ENCODE measurements at places on chromosomes 2 and 18. TPM values are rescaled to one million over a fixed set of nuclear protein-coding genes. Genes with fewer than 3 reads are reported as not detected.

DNA sequence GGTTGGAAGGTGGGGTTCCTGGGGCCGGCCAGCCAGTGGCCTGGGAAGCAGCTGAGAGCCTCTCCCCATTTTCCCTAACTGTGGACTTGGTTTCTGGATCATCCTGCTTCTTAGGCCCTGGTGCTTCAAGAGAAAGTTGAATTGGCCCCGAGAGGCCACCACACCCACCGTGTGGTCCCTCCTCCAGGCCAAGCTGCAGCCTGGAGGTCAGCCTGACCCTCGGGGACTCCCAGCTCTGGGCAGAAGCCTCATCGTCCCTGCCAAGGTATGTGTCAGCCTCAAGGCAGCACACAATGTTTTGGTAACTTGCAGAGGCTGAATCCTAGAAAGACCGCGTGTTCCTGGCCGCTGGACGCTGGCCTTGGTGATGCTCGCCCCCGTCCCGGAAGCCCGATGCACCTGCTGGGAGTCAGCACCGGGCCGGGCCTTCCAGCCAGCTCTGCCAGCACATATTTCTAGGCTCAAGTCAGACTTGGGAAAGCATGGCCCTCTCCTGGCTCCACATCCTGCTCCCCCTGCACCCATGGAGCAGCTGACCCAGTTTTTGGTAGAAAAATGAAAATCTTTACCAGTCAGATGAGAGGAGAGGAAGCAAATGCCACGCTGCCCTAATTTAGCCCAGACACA, 72.6 kb downstream of the ACTR2 start:
- peaks cover 7% of the 10 kb centered on the region for H3K4me1 ChIP-seq
- DNase-seq, result peak; percentile 90
- no peaks in the 10 kb centered on the region for H3K27me3 ChIP-seq

Gene C2orf15
- total RNA-seq, result not detected

GRCh38 chr2:144666032-144666431, 146.1 kb upstream of the ZEB2 start:
- no peak overlapping the region for H3K4me3 ChIP-seq
- no peaks in the 10 kb centered on the region for H3K36me3 ChIP-seq
- no peak for DNase-seq
- no peaks in the 10 kb centered on the region for H3K27me3 ChIP-seq
- H3K27ac ChIP-seq, result no peak overlapping the region

DNA sequence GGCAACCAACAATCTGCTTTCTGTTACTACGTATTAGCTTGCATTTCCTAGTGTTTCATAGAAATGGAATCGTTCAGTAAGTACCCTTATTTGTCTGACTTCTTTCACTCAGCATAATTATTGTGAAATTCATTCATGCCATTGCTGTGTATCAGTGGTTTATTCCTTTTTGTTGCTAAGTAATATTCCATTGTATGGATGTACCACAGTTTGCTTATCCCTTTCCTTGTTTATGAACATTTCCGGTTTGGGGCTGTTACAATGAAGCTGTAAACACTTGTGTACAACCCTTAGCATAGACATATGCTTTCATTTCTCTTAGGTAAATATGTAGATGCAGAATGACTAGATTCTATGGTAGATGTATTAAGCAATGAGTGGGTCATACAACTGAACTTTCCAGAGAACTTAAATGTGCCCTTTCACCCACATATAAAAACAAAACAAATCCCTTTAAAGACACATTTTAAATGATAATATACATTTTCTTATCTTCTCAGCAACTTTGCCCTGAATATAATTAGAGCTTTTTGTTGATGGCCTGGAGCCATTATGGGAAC, 21.9 kb downstream of the FER1L5 start:
- no peaks in the 10 kb centered on the region for H3K27me3 ChIP-seq
- no peaks in the 10 kb centered on the region for H3K4me1 ChIP-seq
- no peaks in the 10 kb centered on the region for H3K36me3 ChIP-seq
- no peak overlapping the region for H3K4me3 ChIP-seq
- no peak for DNase-seq

Gene ATOH8
- total RNA-seq, result 68.5 TPM

Gene FOSL2
- 260 TPM for total RNA-seq

- DNase-seq, result no peak
- H3K4me1 ChIP-seq, result no peaks in the 10 kb centered on the region
- no peaks in the 10 kb centered on the region for H3K27me3 ChIP-seq
- peaks cover 7% of the 10 kb centered on the region for H3K36me3 ChIP-seq
- H3K4me3 ChIP-seq, result no peak overlapping the region
Observed at GRCh38 chr2:17736989-17737388, 16.6 kb downstream of the SMC6 start.

GRCh38 chr2:160224060-160224459, 24.0 kb upstream of the ITGB6 start:
- H3K4me1 ChIP-seq, result no peaks in the 10 kb centered on the region
- H3K4me3 ChIP-seq, result no peak overlapping the region
- no peak for DNase-seq
- H3K27me3 ChIP-seq, result no peaks in the 10 kb centered on the region

DNA sequence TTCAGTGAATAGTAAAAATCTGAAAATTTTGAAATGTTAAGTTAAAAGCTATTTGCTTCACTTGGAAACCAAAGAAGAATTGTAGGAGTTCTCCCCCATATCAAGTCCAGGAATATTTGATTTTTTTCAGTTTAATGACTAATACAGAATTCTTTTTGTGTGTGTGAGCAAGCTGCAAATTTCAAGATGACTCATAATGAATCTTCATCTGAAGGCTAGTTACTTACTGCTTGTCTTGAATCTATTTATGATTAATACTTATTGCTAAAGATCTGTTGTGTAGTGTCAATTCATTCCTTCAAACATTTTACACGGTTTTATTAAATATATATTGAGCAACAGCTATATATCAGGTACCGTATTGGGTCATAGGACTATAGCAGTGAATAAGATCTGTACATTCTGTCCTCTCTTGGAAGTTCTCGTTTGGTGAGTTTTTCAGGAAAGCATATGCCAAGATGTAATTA, 47.8 kb upstream of the CAVIN2 start:
- no peaks in the 10 kb centered on the region for H3K4me1 ChIP-seq
- no peak for DNase-seq
- no peaks in the 10 kb centered on the region for H3K27me3 ChIP-seq
- no peaks in the 10 kb centered on the region for H3K36me3 ChIP-seq
- H3K27ac ChIP-seq, result no peak overlapping the region
- no peak overlapping the region for H3K4me3 ChIP-seq

- no peaks in the 10 kb centered on the region for H3K27me3 ChIP-seq
- no peak overlapping the region for H3K27ac ChIP-seq
- no peaks in the 10 kb centered on the region for H3K4me1 ChIP-seq
- peaks cover 6% of the 10 kb centered on the region for H3K36me3 ChIP-seq
- no peak for DNase-seq
Observed at GRCh38 chr2:69997015-69997830, 35.8 kb upstream of the ASPRV1 start.

Gene YIPF4
- 35.4 TPM for total RNA-seq

GRCh38 chr2:174247474-174248186, 702 bp downstream of the OLA1 start:
- no peaks in the 10 kb centered on the region for H3K4me1 ChIP-seq
- peak overlapping the region; percentile 27 for H3K4me3 ChIP-seq
- H3K27ac ChIP-seq, result peak overlapping the region; percentile 65
- H3K27me3 ChIP-seq, result no peaks in the 10 kb centered on the region
- DNase-seq, result no peak
- H3K36me3 ChIP-seq, result no peaks in the 10 kb centered on the region

- peaks cover 2% of the 10 kb centered on the region for H3K4me1 ChIP-seq
- H3K36me3 ChIP-seq, result no peaks in the 10 kb centered on the region
- no peak for DNase-seq
Observed at GRCh38 chr2:189834059-189834458, 49.8 kb downstream of the PMS1 start.

- no peaks in the 10 kb centered on the region for H3K4me1 ChIP-seq
- no peak overlapping the region for H3K27ac ChIP-seq
- H3K27me3 ChIP-seq, result no peaks in the 10 kb centered on the region
- peaks cover 2% of the 10 kb centered on the region for H3K36me3 ChIP-seq
- no peak for DNase-seq
Observed at GRCh38 chr2:15260835-15261234, 300.3 kb downstream of the NBAS start.

DNA sequence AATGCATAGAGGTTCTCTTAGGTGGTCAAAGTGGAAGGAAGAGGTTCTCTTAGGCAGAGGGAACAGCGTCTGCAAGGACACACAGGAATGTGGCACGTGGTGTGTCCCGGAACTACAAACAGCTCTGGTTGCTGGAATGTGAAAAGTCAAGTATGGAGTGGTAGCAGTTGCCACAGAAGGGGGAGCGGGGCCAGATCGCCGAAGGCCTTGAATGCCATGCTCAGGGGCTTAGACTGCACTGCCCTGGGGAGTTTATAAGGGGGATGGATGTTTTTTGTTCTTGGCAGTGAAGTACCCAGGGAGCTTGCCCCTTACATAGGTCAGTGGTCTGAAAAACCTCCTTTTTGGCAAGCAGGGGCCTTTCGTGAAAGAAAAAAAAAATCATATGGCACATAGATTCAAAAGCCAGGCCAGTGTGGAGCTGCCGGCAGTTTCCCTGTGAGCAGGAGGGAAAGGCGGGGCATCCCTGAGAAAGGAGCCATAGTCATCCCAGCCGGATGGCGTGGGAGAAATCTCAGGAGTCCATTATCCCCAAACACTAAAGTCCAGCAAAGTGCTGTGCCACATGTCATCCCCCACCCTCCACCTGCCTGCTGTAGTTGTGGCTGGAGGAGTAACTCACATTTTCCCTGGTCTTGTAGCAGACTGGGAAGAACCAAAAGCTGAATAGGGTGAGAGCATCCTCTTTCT, 45.4 kb downstream of the GORASP2 start:
- no peaks in the 10 kb centered on the region for H3K36me3 ChIP-seq
- no peak for DNase-seq
- no peak overlapping the region for H3K4me3 ChIP-seq
- H3K27me3 ChIP-seq, result no peaks in the 10 kb centered on the region
- no peak overlapping the region for H3K27ac ChIP-seq

- no peak overlapping the region for H3K27ac ChIP-seq
- H3K4me3 ChIP-seq, result no peak overlapping the region
- H3K4me1 ChIP-seq, result no peaks in the 10 kb centered on the region
Observed at GRCh38 chr2:42562474-42563144, 5.8 kb upstream of the MTA3 start.

DNA sequence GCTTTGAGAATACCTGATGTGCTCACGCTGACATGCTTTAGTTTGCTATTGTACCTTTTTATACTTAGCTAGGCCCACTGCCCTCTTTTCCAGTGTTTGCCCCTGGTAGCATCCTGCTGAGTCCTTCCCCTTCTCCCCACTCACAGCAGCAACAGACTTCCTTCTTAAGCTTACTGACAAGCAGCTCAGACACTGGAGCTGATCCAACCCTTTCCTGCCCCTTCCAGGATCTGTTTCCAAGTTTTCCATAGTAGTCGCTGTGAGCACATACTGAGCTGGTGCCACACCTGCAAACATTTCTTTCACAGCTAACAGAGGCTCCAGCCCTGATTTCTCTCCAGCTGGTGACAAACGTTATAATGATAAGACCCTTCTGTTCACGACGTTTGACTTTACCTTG, 991.4 kb upstream of the CELF4 start:
- no peaks in the 10 kb centered on the region for H3K36me3 ChIP-seq
- no peaks in the 10 kb centered on the region for H3K27me3 ChIP-seq

- H3K4me1 ChIP-seq, result no peaks in the 10 kb centered on the region
- peaks cover 2% of the 10 kb centered on the region for H3K27me3 ChIP-seq
- DNase-seq, result no peak
- H3K4me3 ChIP-seq, result no peak overlapping the region
- H3K27ac ChIP-seq, result no peak overlapping the region
Observed at GRCh38 chr18:59395226-59396175, 36.4 kb upstream of the LMAN1 start.

DNA sequence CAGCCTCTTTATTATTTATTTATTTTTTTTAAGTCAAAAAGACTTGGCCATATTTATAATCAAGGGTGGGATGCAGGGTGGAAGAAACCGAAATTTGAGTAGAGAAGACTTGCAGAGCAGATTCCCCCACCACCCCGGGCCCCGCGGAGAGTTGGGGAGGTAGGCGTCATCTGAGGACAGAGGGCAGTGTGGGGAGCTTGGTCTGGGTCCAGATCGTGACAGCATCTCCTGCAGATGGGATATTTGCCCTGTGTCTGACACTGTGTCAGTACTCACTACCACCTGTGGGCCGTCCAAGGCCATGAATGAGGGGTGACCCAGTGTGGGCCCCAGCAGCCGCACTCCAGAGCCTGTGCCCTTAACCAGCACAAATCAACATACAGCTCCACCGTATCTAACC, 10.5 kb upstream of the PRELID3A start:
- H3K27me3 ChIP-seq, result no peaks in the 10 kb centered on the region
- DNase-seq, result no peak
- no peak overlapping the region for H3K4me3 ChIP-seq
- H3K36me3 ChIP-seq, result no peaks in the 10 kb centered on the region
- H3K4me1 ChIP-seq, result no peaks in the 10 kb centered on the region
- no peak overlapping the region for H3K27ac ChIP-seq

DNA sequence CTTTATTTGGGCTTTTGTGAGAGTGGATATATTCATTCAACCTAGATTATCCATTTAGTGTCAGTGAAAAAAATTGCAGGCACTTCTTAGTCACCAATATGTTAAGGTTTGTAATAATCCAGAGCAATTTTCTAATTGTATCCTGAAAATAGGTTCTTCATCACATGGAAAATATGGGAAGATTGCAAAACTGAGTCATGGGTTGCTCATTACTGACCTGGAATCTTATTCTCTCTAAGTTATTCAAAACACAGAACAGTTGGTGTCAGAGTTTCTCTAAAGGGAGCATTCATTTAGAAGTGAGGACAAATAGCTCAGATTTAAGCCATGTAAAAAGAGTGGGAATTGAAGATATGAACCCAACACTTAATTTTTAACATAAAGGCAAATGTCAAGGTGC, 181.3 kb downstream of the IKZF2 start:
- H3K4me3 ChIP-seq, result no peak overlapping the region
- no peak overlapping the region for H3K27ac ChIP-seq
- H3K36me3 ChIP-seq, result no peaks in the 10 kb centered on the region

DNA sequence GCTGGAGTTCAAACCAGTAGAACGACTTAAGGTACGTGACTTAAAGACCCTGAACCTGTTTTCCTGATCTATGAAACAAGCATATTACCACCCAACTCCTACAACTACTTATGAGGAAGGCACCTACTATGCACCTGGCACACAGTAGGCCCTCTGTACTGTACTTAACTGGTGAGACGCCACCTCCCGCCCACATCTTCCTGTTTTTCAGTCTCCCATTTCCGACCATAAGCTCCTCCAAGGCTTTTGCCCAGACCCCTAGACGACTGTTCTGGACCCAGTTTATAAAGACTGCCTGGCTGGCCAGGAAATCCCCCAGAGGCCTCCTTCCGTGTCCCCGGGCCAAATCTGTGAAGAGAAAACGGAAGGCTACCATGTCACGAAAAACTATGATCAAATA, 1.5 kb downstream of the GALNT14 start:
- H3K36me3 ChIP-seq, result no peaks in the 10 kb centered on the region
- H3K4me3 ChIP-seq, result no peak overlapping the region
- DNase-seq, result no peak
- no peak overlapping the region for H3K27ac ChIP-seq
- no peaks in the 10 kb centered on the region for H3K27me3 ChIP-seq
- no peaks in the 10 kb centered on the region for H3K4me1 ChIP-seq

DNA sequence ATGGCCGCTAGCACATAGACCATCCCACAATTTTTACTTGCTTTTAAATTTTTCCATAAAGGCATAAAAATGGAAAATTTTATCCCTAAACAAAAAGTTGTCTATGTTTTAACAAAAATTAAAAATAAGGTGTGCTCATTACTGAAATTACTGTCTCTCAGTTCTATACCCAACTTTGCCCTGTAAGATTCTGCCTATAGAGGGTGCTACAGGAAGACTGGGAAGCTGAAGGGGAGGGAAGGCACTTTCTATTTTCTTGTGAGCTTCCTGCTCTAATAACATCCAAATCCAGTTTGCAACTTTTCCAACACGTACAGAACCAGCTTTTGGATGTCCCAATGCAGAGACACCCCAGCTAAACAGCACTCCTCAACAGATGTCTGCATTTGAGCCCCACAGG, 666.9 kb downstream of the PLCL1 start:
- no peak overlapping the region for H3K27ac ChIP-seq
- no peaks in the 10 kb centered on the region for H3K4me1 ChIP-seq
- no peak for DNase-seq
- H3K4me3 ChIP-seq, result no peak overlapping the region

Gene MROH2A
- total RNA-seq, result not detected
